Activated CD8-positive, alpha-beta memory T cell treated with anti-CD3 and anti-CD28 coated beads for 4 hours (primary cell): ENCODE measurements at places on chromosomes 3 and 15.

DNA sequence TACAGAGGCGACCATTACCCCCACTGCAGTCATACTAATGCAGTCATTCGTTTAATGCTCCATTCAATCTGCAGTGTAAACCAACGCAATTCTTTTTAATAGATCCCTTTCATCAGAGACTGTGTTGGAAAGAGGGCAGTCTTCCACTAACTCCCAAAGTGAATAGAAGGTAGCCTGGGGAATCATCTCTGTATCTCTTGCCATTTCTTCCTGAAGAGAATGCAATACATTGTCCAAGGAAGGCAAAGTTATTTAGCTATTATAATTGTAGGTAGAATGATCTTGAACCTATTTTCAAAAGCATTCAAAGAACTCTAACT lies 1.3 kb upstream of the SLITRK3 start:
- DNase-seq, result no peak

DNA sequence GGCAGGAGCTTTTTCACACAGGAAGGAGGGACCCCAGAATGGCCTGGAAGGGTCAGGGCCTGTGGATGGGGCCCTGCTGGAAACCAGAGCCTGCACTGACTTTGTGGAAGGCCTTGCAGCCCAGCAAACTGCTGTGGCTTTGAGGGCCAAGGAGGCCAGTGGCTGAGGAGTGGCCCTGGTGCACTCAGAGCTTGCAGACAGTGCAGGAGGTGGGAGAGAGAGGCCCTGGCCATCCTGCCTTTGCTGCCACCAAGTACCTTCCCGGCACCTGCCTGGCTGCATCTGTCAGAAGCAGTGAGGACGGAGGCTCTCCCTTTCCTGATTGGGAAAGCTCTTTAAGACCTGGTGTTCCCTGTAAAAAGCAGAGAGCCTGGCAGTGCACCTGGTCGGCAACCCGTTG lies 6.4 kb downstream of the PSTPIP1 start:
- DNase-seq, result no peak

DNA sequence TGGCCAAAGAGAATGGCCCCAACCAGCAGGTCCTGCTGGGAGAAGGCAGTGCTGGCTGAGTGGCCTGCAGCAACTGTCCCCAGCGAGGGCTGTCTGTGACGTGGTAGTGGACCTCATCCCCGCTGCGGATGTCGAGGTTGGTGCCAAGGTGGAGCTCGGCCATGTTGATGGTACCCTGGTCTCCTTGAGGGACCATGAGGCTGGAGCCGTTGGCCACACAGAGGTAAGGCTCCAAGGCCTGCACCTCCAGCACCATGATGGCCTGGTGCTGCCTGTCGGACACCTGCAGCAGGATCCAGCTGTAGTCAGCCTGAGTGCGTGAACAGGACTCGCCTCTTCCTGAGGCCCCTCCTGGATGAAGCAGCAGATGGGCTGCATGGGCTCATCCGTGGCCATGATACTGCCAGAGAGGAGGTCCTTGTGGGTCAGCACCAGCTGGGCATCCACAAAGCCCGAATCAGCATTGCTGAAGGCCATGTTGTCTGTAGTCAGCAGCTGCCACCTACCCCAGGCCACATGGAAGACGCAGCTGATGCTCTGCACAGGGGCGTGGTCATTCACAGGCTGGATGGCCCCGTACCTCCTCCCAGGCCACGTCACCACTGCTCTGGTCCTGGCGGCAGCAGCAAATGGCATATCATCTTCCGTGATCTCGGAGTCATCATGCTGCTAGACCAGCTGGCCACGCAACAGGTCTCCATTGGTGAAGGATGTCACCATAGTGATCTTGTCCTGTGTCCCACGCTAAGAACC lies 167.5 kb downstream of the GOLGA6L4 start:
- no peak for DNase-seq

DNA sequence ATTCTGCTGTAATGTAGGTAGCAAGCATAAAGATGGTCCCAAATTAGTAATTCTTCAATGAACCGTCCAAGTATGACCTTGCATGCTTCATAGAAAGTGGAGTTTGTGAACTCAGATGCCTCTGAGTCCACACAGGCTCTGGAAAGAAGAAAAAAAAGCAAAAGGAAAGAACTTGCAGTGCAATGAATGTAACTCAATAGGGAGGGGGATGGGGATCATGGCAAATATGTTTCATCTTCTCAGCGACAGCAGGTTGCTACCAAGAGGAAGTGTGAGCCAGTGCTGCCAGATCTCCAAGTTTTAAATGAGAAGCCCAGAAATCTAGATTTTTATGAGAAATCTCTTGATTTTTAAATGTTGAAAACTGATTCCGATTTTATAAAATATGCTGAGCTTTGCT lies 50.3 kb downstream of the IL20RB start:
- DNase-seq, result no peak

GRCh38 chr3:131221731-131222130 lies 159.8 kb upstream of the NUDT16 start:
- no peak for DNase-seq

DNA sequence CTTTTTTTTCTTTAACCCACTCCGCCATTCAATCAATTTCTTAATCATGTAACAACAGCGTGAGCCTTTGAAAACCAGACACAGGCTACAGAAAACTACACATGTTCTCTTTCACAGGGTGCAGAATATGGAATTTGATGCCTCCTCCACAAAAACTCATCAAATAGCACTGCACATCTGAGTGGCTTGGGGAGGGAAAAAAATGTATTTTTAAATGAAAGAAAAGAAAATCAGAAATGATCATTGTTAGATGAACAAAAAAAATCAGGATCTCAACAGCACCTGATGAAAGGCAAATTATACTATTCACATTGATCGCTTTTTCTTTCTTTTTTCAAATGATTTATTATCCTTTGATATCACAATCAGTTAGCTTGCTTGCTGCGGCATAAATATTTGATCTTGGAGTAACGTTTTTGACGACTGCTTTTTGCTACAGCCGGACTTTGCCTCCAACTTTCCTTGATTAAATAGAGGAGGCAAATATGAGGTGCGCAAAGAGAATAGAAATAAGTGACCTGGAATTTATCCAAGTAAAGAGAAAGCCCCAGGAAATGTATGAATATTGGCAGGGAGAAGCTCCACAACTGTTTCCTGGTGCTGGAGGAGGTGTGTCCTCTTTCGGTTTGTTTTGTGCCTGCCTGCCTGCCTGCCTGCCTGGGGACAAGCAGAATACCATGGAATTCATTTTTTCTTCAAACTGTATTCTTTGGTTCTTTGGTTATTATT lies 63.1 kb downstream of the EDEM1 start:
- DNase-seq, result no peak

DNA sequence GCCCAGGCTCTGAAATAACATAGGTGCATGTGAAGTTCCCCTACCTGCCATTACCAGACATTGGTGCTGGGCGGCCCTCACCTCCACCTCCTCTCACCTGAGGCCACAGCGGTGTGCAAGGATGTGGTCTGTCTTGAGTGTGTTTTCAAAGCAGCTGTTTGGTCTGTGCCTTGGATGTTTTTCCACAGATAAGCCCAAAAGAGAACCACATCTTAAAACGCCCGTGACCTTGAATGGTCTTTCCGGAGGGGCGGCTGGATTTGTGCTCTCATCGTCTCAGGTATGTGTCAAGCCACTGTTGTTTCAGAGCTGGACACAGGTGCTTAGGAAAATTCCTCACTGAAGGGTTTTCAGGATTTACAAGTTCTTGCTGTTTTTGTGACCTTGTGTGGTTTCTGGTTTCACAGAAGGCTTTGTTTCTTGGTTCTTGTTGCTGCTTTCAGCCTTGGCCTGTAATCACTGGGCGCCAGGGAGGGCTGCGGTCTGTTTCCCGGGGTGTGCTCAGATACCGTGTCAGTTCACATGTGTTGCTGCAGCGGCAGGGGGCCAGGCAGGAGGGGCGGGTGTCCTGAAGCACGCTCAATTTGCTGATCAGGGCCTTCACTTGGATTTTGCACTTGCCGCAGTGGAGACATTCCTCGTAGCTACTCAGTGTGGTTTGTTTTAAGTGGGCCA lies 128.4 kb downstream of the IGF1R start:
- no peak for DNase-seq

GRCh38 chr3:33877187-33877586 lies 78.8 kb downstream of the PDCD6IP start:
- no peak for DNase-seq

DNA sequence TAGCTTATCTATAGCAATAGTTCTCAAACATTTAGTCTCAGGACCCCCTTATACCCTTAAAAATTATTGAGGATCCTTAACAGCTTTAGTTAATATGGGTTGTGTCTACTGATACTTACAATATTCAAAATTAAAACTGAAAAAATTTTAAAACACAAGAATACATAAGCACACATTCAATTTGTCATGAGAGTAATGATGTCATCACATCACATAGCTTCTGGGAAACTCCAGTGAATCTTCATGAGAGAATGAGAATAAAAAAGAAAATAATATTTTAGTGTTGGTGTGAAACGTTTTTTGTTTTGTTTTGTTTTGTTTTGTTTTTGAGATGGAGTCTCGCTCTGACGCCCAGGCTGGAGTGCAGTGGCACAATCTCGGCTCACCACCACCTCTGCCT lies 25.2 kb upstream of the ACP3 start:
- DNase-seq, result no peak

GRCh38 chr15:79743032-79743431 lies 153.8 kb downstream of the MTHFS start:
- no peak for DNase-seq

DNA sequence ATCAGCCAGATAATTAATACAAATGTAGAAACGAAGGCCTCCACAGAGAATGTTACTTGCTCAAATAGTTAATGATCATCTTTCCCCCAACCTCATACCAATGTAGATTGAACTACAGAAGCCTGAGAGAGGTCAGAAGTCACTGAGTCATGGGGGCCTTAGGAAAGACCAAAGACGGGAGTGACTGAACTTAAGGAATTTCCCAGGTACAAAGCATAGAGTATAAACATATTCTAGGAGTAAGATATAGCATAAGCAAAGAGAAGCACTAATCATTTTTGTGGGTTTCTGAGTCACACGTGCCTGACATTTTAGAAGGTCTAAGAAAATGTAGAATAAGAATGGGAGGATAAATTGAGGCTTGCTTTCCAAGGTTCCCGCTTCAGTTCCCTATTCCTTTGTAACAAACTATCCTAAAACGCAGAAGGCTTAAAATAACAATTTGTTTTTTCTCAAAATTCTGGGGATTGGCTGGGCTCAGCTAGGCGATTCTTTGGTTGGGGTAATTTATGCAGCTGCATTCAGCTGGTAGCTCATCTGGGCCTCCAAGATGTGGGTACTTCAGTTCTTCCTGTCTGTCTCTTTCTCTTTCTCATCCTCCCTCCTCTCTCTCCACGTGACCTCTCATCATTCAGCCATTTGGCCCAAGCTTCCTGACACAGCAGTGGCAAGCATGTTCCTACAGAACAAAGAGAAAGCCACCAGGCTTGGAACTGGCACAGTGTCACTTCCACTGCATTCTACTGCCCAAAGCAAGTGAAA lies 422.6 kb downstream of the FOXP1 start:
- DNase-seq, result no peak
